Uterine smooth muscle cell (primary cell): ENCODE measurements at places on chromosomes 2 and 18. TPM values are rescaled to one million over a fixed set of nuclear protein-coding genes. Genes with fewer than 3 reads are reported as not detected.

Gene MAL
- not detected in 2 replicates for total RNA-seq

Gene ARHGEF33
- 0.22 and 1.5 TPM in 2 replicates for total RNA-seq

Gene IL1R2
- total RNA-seq = not detected in 2 replicates

Gene ITPRIPL1
- 5.1 and 5.9 TPM in 2 replicates for total RNA-seq

Gene CD207
- not detected in 2 replicates for total RNA-seq

Gene DSG4
- not detected in 2 replicates for total RNA-seq

Gene CPO
- 0.12 TPM in 1 of 2 replicates, not detected in the other for total RNA-seq
